ENCODE measurements at places on chromosomes 6 and 20.

DNA sequence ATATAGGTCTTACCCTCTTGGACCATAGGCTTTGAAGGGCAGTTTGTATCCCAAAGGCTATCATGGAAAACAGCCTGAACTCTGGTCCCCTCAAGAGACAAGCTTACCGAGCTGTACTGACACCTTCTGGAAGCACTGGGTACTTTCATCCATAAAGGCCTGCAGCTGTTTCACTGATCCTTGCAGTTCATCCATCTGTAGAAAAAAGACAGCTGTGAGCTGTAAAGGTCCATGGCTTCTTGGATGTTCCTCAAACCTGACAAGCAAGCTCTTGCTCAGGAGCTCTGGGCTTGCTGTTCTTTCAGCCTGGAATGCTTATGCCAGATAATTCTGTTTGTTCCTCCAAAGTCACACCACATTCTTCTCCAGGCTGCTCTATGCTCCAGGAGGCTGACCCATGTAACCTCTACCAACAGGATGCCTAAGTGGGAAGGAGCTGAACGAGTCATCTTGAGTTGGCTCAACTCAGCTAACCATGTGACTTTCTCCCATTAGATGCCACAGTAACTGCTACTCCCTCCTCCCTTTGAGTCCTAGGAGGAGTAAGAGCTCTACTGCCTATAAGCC, 8.8 kb upstream of the NDRG3 start:
- peak; percentile 19 for DNase-seq

DNA sequence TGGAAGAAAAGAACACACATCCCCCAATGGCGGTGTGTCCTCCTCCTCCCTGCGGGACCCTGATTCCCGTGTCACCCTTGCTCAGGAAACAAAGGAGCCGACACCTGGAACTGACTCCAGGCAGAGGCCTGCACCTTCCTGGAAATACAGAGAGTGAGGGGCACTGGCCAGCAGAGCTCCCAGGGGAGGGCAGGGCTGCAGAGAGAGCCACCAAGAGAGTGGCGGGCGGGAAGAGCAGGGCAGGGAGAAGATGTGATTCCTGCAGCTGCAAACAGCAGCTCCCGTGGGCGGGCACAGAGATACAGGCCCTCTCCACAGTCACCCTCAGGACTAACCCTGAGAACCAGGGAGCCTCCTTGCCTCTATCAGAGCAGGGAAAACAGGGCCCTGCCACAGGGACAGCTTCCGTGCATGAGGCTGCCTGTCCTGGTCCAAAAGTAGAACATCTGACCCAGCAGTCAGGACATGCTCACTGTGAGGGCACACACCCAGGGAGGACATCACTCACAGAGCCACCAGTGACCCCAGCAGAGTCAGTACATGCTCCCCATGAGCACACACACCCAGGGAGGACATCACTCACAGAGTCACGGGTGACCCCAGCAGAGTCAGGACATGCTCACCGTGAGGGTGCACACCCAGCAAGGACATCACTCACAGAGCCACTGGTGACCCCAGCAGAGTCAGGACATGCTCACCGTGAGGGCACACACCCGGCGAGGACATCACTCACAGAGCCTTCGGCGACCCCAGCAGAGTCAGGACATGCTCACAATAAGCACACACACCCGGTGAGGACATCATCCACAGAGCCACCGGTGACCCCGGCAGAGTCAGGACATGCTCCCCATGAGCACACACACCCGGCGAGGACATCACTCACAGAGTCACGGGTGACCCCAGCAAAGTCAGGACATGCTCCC, 193.1 kb downstream of the DLL1 start:
- no peak for DNase-seq

- no peak for DNase-seq
These were observed 501 bp downstream of the PLCG1 start for GRCh38 chr20:41137614-41138474.

GRCh38 chr20:36585410-36586125, 12.2 kb downstream of the TGIF2 start:
- DNase-seq, result no peak

GRCh38 chr6:96522465-96523009, 931 bp downstream of the UFL1 start:
- peak; percentile 36 for DNase-seq

GRCh38 chr20:10876558-10876957, 202.8 kb upstream of the JAG1 start:
- DNase-seq, result no peak

GRCh38 chr20:59448196-59448595, 147.8 kb downstream of the EDN3 start:
- no peak for DNase-seq

- no peak for DNase-seq
These were observed 11.2 kb upstream of the MMP24 start for GRCh38 chr20:35215066-35215956.

GRCh38 chr6:30821862-30822784, 62.2 kb upstream of the DDR1 start:
- DNase-seq, result no peak

DNA sequence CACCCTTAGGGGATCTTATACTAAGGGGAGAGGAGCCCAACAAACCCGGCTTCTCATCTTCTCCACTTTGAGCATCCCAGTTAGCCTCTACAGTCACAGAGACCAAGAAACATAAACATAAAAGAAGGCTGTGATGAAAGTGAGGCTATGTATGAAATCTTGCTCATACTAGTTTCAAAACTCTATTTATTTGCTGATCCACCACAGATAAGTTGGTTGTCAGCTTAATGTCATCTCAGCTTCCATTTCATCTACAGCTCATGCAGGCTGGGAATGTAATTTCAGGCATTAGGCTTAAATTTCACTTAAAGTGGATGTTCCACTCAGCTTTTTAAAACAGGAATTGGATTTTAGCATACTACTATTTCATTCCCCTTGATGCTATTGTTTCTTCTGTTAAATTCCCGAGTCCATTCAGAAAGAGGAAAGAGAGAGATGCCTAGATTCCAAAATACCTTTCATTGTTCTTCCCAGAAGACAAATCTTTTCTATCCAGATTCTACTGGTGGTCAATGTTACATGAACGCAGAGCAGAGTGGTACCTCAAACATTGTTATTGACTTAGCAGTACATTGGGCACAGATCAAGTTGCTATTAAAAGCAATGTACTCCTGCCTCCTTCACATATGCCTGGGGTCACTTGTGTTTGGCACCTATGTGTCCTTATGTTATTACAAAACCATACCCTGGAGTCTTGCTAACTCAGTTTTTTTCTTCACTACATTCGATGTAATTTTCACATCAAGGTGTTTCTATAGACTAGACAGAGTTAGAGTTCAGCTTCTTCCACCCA, 149.0 kb downstream of the HACE1 start:
- peak; percentile 72 for DNase-seq

GRCh38 chr6:79246891-79247290, 12.4 kb upstream of the HMGN3 start:
- no peak for DNase-seq

- no peak for DNase-seq
These were observed 389.2 kb upstream of the FLRT3 start for GRCh38 chr20:14726591-14726990.

DNA sequence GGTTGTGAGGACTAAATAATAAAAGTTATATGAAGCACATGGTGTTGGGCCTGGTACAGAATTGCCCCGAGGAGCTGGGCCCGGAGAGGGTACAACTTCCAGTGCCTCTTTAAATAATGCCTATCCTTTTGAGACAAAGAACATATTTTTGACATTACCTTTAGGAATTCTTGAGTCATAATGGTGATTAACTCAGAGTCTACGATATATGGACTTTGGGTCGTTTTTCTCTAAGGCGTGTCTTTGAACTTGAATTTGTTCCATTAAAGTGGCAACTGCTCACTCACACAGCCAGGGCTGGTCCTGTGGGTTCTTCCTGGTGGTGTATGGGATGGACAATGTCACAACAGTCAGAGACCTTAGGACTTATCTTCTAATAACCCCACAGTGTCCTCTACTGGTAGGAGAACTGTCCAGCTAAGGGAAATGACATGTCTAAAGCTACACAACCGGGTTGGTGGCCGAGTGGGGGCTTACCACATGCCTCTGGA, 106.5 kb downstream of the CDC5L start:
- no peak for DNase-seq

DNA sequence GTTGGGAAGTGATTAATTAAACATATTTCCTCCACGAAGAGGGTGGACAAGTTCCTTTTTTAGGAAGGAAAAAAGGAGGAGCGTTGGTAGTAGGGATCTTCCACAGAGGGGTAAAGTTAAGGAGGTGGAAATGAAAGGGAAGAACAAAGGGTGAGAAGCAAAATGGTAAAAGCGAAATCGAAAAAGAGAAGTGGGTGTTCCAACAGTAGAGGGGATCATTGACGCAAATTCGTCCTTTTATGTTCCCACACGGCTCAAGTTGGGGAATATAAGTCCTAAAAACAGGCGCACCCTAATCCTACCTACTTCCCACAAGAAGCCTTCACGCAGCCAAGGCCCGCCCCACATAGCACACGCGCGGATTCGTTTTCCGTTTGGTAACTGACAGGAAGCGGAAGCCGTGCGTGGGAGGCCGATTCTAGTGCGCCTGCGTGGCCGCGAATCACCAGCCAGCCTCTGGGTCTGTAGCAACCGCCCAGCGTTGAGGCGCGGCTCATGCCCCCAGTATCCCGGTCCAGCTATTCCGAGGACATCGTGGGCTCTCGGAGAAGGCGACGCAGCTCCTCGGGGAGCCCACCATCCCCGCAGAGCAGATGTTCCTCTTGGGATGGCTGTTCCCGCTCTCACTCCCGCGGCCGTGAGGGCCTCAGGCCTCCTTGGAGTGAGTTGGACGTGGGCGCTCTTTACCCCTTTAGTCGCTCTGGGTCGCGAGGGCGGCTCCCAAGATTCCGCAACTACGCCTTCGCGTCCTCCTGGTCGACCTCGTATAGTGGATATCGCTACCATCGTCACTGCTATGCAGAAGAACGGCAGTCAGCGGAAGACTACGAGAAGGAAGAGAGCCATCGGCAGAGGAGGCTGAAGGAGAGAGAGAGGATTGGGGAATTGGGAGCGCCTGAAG, at the start of gene NKAPL:
Gene NKAPL (plus strand): TSS at position 421 of the 901 bp plus-strand sequence. CDS start 75 bp downstream, at position 496.
- no peak for DNase-seq

- no peak for DNase-seq
These were observed 75.3 kb downstream of the TULP4 start for GRCh38 chr6:158387578-158387977.

DNA sequence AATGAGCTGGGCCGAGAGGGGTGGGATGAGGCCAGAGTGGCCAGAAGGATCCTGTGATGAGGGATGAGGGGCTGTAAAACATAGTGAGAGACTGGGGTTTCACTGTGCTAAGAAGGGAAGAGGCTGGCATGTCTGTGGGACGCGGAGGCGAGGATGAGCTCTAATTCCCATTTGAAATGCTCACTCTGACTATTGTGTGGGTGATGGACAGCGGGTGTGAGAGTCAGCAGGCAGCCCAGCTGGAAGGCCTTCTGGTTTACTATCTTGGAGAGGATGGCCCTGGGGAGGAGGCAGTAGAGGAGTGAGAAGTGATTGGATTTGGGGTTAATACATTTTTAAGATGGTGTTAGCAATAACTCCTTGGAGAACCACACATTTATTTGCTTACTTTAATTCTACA, 9.5 kb upstream of the MICA start:
- no peak for DNase-seq

DNA sequence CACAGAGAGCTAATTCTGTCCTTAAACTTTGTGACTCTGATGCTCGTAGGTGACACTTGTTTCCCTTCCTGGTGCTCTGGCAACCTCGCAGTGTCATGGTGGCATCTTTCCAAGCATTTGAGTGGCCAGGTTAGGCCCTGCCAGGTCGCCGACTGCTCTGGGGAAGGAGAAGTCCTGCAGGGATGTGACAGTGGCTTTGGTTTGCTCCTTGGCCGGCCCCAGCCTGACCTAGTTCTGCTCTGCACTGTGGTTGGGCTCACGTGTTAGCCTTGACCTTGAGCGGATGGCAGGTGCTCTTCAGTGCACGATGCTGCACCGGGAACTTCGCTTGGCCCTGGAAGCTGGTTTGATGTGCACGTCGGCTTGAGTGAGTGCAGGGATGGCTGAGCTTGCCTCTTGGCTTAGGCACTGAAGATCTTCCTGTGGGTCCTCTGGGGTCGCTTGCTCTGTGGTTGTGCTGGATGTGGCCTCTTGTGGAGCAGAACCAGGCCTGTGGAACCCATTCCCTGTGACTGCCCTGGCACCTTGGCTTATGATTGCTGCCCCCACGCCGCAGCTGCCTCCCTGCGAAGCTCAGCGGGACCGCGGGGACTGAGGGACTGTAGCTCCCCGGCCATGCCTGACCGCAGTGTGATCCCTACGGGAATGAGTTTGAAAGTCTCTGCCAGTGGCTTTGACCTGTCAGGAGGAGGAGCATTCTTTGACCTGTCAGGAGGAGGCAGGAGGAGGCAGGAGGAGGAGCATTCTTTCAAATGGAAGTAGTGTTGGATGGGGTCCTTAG, 8.7 kb downstream of the OSBPL2 start:
- DNase-seq, result peak; percentile 16

- no peak for DNase-seq
These were observed 5.1 kb upstream of the BEND3 start for GRCh38 chr6:107120404-107120803.

- DNase-seq, result peak; percentile 93
These were observed 148.7 kb downstream of the PRL start for GRCh38 chr6:22147921-22148776.

DNA sequence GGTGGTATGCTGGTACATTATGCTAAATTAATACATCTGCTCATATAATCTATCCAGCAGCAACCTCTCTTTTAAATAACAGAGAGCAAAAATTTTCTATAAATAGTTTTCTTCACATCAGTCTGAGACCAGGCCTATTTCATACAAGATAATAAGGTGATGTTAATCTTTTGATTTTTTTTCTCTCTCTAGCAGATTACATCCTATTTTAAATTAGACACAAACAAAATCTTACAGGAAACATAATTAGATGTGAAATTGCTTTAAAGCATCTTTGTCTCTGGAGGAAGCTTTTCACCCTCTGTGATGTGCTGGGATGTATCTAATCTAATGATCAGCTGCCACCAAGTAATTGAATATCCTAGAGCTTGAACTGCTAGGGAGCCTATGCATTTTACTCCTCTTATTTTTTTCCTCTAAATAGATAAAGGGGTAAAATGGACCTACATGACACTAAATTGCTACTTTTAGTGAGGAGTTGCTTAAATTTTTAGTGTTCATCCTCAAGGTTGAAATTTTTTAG, 165.5 kb downstream of the MANEA start:
- DNase-seq, result no peak

DNA sequence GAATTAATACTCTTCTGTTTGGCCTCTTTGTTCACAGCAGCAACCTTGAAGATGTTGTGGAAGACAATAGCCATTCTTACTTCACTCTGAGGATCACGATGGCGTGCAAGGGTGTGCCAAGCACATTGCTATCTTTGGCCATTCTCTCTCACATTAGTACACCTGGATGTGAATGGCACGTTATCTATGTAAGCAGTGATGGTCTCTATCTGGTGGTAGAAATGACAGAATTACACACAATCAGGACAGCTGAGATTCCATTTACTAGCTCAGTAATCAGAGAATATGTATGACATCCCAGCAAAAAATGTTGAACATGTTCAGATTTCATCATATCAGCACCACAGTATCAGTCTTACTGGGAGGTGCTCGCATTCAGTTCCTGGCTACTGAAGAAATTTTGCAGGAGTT, 116.2 kb downstream of the LCA5 start:
- DNase-seq, result no peak

GRCh38 chr6:135811644-135812526, 39.6 kb upstream of the PDE7B start:
- no peak for DNase-seq

- no peak for DNase-seq
These were observed 133.3 kb upstream of the FOXQ1 start for GRCh38 chr6:1178590-1178989.

- no peak for DNase-seq
These were observed 6.4 kb downstream of the VNN2 start for GRCh38 chr6:132751306-132751705.
